Activated naive CD8-positive, alpha-beta T cell treated with anti-CD3 and anti-CD28 coated beads, Interleukin-2, amount 50 U/mL, for 24 hours (primary cell): ENCODE measurements at places on chromosomes 11 and 22.

GRCh38 chr22:17486313-17486712, 77.0 kb upstream of the SLC25A18 start:
- no peaks in the 10 kb centered on the region for H3K27me3 ChIP-seq
- no peak overlapping the region for H3K27ac ChIP-seq
- no peaks in the 10 kb centered on the region for H3K36me3 ChIP-seq
- DNase-seq = no peak

DNA sequence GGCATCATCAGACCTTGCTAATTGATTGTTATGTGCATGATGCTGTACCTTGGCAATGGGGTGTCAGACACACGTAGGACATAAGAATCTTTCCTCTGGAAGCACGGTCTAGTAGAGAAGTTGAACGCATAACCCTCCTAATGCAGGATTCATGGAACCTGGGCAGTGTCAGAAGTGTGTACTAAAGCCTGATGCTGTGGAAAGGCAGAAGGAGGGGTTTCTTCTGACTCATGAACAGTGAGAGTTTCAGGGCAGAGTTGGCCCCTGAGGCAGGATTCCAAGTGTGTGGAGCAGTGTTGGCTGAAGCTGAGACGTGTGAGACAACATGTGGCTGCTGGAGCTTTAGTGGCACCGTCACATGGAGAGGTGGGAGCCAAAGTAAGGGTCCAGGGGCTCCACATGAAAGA, 3.5 kb downstream of the PANX1 start:
- H3K27me3 ChIP-seq = no peaks in the 10 kb centered on the region
- no peak overlapping the region for H3K27ac ChIP-seq
- no peak for DNase-seq
- H3K36me3 ChIP-seq = peaks cover 11% of the 10 kb centered on the region
- H3K4me1 ChIP-seq = peaks cover 58% of the 10 kb centered on the region
- H3K4me3 ChIP-seq = no peak overlapping the region

DNA sequence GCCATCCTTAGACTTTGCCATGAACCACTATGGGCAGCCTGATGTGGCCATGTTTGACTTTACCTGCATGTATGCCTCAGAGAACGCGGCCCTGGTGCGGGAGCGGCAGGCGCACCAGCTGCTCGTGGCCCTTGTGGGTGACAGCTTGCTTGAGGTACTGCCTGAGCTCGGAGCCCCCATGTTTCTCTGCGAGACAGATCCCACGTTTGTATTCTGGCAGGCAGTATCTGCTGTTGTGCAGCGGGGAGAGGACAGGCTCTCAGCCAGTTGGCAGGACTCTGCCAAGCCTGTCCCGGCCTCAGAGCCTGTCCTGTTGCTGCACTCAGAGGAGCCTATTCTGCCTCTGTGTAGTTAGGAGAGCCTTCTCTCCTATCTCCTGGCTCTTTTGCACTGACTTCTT, 109.9 kb downstream of the MICAL2 start:
- H3K27me3 ChIP-seq = no peaks in the 10 kb centered on the region
- no peak for DNase-seq
- peaks cover 70% of the 10 kb centered on the region for H3K4me1 ChIP-seq
- H3K27ac ChIP-seq = peak overlapping the region; percentile 35
- no peak overlapping the region for H3K4me3 ChIP-seq
- peaks cover 70% of the 10 kb centered on the region for H3K36me3 ChIP-seq

- no peak overlapping the region for H3K4me3 ChIP-seq
- H3K4me1 ChIP-seq = peaks cover 10% of the 10 kb centered on the region
- peaks cover 4% of the 10 kb centered on the region for H3K27me3 ChIP-seq
- no peak for DNase-seq
- H3K27ac ChIP-seq = no peak overlapping the region
Observed at GRCh38 chr22:25548866-25549464, 15.5 kb upstream of the GRK3 start.

- DNase-seq = no peak
- no peak overlapping the region for H3K27ac ChIP-seq
- H3K4me1 ChIP-seq = no peaks in the 10 kb centered on the region
- H3K27me3 ChIP-seq = no peaks in the 10 kb centered on the region
- no peaks in the 10 kb centered on the region for H3K36me3 ChIP-seq
Observed at GRCh38 chr11:1231396-1232020, 8.6 kb downstream of the MUC5B start.
